ENCODE measurements at places on chromosomes 2 and 18.

DNA sequence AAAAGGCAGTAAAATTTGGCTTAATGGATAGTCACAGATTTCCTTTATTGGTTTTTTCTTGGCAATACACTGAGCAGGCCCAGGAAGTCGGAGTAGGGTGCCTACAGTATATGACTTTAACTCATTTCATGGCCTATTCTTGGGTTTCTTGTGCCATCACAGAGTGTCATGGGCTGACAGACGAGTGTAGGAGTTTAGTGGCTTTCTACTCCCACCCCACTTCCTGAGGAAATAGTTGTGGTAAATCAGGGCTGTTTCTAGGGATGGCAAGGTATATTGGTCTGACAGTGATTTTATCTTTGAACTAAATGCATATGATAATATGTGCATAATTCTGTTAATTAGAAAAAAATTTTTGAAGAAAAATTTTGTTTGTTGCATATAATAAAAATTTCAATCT is 100.1 kb downstream of the PLCL1 start:
- no peak for DNase-seq

GRCh38 chr2:195659982-195660890 is 3.2 kb downstream of the SLC39A10 start:
- peak; percentile 92 for DNase-seq

DNA sequence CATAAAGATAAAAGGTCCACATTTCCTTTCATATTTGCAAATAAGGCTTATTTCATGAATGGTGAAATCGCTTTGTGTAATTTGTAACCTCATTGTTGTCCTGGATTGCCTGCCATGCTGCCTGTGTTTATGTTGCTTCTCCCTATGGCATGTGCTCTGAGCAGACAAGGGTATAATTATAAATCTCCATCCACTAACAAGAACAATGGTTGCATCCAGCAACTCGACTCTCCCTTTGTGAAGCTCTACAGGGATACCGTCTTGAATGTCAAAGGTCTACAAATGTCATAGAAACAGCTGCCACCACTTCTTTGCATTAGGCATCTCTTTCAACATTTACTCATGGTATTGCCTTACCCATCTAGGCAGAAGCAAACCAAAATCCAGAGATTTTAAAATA is 209.6 kb downstream of the SLC8A1 start:
- no peak for DNase-seq

DNA sequence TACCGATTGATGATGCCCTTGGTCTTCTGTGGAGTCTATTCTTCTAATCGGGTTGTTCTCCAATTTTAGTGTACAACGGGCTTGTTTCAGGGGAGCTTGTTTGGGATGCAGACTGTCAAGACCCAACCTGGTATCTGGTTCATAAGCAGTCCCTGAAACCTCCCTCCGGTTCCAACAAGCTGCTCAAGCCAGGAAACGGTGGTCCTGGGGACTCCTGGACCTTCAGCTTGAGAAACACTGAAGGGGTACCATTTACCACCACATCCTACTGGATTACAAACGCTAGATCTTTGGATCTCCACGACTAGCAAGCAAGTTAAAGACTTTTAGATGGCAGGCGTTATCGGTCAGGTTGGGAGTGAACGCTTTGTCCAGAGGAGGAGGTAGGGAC is 2.0 kb downstream of the BCL2 start:
- DNase-seq = no peak

DNA sequence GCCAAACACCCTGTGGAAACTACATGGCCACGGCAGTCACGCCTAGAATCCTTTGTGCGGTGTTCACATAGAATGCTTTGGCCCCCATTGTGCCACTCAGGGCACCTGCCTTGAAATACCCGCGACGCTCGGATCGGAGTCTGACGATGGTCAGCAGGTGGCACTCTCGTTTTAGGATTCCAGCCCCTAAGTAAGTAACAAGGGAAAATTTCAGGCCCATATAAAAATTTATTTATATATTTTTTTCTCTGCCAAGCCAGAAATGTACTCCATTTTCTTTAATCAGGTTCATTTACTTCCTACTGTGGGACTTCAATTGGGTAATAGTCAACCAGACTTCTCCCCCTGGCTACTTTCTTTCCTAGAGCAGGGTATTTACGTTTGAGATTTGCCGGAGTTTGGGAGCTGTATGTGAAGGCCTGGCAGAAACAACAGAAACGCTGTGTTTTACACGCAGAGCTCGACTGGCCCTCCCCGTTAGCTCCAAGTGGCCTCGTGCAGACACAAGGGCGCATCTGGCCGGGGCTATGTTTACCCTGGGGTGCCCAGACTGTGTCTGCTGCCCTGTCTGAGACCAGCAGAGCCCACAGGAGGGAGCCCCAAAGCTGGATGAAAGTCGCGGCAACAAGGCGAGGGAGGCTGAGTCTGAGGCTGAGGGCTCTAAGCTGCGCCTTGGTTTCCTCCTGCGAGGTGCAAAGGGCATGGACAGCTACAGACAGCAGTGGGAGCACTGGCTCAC is 41.6 kb downstream of the LRRC30 start:
- DNase-seq = peak; percentile 65

DNA sequence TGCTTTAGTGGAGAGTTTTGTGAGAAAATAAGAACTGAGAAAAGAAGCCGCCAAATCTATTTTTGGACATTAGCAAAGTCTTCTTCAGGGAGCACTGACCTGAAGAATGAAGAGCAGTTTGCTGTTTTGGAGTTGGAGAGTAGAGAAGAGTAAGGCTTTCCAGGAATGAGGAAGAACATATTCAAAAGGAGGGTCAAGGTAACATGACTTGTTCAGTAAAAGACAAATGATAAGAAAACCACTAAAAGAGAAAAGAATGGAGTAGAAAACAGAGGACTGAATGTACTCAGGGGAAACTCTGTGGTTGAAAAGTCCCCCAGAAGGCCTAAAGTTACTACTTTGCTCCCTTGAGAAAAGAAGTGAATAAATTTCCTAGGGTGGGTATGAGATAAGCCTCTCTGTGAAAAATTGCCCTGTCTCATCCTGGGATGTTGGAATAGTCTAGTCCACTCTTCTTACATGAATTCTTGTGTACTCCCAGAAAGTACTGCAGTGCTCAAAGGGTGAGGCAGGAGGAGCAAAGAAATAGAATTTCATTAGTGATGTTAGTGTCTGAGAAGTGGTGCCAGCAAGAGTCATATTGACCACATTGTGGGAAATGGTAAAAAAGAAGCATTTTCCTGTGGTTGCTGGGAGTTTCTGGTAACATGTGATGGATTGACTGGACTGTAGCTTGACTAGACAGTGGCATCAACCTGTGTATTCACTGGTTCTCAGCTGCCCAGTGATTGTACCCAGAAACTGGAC is 27.8 kb downstream of the MBD5 start:
- no peak for DNase-seq

DNA sequence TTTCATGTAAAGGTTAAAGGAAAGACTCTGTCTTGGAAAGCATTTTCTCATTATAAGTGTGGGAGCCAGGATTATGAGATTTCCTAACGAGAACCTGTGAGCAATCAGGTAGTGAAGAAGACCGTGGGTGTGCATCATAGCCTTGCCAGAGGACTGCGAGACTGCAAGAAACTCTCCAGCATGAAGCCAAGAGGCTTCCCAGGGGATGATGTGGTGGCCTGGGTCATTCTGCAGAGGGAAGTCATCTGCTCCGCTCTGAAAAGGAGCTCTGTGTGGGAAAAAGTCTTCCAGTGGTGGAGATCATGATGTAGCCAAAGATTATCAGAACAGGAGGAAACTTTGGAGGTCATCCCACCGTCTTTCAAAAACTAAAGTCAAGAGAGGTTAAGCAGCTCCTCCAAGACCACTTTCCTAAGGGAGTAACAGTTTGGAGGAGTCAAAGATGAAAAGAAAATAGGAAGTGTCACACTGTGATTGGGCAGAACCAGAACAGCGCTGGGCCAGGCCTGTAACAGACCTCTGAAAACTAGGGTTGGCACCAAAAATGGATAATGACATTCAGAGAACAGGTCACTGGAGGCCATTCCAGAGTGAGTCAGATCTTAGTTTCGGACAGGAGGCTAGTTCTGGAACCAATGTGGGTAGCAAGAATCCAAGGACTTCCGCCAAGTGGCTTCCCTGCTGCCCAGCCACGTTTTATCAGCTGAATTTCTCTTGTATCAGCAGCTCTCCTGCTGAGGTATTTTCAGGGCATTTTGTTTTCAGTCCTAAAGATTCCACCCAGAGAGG is 113.0 kb downstream of the LRATD1 start:
- DNase-seq = no peak

DNA sequence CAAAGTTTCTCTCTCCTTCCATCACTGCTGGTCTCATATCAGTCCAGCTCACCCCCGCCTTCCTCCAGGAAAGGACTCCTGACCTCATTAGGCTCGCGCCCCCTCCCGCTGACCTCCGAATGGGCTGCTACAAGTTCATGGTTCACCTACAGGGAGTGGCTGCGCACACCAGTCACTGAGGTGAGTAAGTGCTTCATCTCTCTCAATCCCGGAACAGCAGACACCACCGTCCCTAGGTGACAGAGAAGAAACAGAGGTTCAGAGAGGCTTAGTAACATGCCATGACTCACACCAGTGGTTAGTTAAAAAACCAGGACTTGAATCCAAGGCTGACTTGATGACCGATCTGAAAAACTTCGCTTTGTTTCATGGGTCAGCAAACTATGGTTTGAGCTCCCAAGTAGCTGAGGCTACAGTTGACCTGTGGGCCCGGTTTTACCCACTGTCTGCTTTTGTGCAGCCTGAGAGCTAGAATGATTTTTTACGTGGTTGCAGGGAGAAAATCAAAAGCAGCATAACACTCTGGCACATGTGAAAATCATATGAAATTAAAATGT is 42.0 kb downstream of the ZFP36L2 start:
- DNase-seq = no peak

- no peak for DNase-seq
Observed at GRCh38 chr18:39448942-39449341, 1883.3 kb upstream of the CELF4 start.

DNA sequence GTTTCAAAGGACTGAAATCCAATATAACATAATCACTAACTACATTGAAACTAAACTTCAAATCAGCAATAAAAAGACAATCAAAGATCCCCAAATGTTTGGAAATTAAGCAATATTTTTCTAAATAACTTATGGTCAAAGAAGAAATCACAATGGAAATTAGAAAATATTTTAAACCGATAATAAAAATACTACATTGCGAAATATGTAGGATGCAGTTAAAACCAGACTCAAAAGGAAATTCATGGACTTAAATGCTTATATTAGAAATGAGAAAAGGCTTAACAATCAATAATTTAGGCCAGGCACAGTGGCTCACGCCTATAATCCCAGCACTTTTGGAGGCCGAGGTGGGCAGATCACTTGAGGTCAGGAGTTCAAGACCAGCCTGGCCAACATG is 79.0 kb upstream of the HAAO start:
- DNase-seq = no peak

DNA sequence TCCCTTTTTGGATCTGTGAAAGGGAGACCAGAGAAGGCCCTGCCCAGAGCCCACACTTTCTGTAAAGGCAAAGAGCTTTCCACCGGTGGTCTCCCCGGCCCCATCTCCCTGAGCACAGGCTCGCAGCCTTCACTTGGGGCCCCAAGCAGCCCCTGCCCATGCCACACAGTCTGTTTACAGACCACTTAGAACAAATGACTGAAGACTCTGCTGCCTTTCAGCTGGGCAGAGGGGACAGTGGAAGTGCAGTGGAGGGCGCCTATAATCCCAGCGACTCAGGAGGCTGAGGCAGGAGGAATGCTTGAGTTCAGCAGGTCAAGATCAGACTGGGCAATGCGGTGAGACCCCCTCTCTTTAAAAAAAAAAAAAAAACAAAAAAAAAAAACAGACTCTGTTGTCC is 28.9 kb downstream of the SERTAD2 start:
- DNase-seq = no peak

DNA sequence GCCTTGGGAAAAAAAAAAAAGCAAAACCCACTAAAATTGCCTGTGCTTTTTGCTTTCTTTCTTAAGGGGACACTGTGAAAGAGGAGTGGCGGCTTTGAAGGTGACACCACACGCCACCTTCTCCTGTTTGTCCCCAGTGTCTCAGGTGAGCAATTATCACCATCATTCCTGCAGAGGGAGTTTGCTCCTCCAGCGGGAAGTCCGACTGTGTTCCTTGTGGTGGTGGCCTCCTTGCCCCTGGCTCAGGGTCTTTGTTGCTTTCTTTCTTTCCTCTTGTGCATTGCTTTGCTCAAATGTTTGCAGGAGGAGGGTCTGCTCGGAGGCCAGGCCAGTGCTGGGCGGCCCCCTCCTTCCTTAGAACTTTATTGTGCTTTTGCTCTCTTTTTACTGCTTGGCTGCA is 164.3 kb upstream of the CXCR4 start:
- DNase-seq = no peak

DNA sequence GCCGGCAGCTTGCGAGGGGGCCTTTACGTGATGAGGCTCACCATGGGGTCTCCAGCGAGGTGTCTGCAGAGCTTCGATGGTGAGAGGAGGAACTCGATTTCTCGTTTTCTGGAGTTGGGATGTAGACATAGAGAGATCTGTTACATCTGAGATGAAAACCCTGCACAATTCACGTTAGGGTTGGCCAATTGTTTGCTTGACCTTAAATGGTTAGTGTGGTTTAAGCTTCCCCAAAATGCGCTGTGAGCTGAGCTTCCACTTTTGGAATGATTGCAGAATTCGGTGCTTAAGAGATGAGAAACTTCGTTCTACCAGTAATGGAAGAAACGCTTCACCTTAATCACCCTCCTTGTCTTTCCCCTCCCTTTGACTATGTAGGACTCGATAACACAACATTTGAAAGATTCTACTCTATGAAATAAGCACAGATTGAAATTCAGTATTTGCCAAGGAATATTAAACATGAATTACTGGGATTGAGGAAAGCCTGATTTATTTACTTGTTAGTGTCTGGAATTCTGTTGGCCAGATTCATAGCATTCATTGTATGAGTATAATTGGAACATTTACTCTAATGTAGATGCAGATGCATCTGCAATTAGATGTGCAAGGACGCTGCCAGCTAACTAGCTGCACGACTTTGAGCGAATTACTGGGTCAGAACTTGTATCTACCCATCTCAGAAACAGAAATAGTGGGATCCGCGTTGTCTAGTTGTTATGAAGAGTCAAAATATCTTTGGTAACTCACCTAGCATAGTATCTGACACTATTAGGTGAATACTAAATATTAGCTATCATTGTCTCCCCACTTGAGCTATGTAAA is 1.6 kb upstream of the KLF7 start:
- DNase-seq = no peak

DNA sequence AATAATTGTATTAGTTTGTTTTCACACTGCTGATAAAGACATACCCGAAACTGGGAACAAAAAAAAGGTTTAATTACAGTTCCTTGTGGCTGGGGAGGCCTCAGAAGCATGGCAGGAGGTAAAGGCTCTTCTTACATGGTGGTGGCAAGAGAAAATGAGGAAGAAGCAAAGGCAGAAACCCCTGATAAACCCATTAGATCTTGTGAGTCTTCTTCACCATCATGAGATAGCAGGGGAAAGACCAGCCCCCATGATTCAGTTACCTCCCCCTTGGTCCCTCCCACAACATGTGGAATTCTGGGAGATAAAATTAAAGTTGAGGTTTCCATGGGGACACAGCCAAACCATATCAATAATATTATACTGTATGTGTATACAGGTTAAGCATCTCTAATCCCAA is 73.3 kb upstream of the CABLES1 start:
- no peak for DNase-seq
